Lower leg skin (tissue), 4 donors: ENCODE measurements at places on chromosomes 1 and 21.

GRCh38 chr1:162157469-162157868 lies 88.0 kb downstream of the NOS1AP start:
- no peak for DNase-seq

GRCh38 chr21:44940116-44940631 lies 345 bp downstream of the SLX9 start:
- no peak for DNase-seq

- DNase-seq: no peak
These were observed 652.9 kb downstream of the ADGRL2 start for GRCh38 chr1:82453511-82454185.

DNA sequence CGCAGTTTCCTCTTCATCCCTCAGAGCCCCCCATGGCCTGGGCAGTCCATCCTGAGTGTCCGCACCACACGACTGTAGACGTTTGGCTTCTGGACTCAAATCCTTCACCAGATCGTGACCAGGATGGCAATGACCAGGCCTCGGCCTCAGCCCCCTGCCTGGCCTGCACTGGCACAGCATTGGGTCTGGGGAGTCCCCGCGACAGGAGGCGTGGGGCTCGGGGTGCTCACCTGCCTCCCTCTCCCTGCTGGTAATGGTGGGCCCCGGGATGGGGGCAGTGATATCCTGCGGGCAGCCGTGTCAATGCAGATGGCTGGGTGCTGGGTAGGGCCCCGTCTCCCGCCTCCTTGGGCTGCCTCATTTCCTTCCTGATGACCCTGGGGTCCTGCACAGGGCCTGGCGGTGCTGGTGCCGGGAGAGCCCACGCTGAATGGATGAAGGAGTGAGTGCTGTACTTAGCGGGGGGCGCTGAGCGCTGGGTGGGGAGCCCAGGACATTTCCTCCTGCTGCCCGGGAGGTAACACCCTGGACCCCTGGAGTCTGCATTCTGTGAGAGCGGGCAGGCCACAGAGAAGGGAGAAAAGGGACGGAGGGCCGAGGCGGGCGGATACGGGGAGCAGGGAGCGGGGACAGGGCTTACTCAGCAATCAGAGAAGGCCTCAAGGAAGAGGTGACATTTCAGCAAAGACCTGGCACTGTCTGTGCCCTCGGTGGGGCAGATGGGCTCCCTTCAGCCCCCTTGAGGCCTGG lies 2.1 kb upstream of the TNFRSF14 start:
- no peak for DNase-seq

- DNase-seq: no peak
These were observed 30.5 kb downstream of the SLC9A1 start for GRCh38 chr1:27124405-27124804.

GRCh38 chr1:32400876-32401631 lies 6.8 kb upstream of the BSDC1 start:
- DNase-seq: peak; percentile 96

- no peak for DNase-seq
These were observed 17.8 kb upstream of the OVAAL start for GRCh38 chr1:180540697-180541594.

- DNase-seq: no peak
These were observed 23.4 kb upstream of the PRRX1 start for GRCh38 chr1:170640581-170640980.

DNA sequence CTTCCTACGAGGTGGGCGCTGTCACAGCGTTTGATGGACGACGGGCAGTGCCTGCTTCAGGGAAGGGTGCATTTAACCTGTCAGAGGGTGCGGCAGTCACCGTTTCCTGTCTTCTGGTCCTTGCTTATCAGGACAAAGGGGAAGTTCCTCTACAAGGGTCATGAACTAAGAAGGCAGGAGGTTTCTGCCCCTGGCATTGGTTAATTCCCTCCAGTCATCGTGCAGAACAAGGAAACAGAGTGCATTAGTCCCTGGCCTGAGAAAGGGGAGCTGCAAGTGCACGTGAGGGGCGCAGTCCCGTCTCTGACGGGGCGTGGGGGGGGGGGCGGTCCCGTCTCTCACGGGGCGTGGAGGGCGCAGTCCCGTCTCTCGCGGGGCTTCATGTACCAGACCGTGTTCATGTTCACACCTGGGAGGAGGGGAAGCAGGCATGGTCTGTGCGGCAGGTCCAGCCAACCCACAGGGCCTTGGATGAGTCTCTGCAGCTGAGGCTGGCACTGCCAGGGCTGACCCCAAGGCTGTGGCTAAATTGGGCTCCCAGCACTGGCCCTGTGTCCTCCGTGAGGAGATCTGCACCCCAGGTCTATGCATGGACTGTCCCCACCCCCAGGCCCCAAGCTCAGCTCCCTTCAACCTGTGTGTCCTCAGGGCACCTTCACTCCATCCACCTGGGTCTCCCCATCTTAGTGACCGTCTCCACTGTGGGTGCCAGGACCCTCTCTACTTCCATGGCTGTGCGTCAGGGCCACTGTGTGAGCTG lies 89.2 kb upstream of the COL6A1 start:
- no peak for DNase-seq

DNA sequence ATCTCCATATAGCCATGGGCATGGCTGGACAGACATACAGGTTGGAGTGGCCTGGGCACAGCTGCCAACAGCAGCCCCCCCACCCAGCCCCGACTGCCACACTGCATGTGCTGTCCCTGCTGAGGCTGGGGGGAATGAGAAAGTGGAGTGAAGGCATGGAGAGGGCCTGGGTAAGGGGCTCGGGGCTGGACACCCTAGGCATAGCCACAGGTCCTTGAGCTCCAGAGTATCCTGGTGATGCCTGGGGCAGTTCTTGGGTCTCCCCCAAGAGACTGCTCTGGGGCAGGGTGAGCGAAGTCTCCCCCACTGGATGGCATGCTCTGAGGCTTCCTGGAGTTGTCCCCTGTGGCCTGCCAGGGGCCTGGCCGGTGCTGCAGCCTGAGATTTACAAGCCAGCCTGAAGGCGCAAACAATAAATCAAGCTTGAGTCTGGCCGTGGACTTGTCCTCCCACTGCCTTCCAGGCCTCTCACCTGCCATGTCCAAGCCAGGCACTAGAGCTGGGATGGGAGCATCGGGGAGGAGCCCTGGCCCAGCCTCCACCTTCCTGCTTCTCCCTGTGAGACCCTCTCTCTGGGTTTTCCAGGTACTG lies 53.6 kb downstream of the FOXO6 start:
- no peak for DNase-seq

DNA sequence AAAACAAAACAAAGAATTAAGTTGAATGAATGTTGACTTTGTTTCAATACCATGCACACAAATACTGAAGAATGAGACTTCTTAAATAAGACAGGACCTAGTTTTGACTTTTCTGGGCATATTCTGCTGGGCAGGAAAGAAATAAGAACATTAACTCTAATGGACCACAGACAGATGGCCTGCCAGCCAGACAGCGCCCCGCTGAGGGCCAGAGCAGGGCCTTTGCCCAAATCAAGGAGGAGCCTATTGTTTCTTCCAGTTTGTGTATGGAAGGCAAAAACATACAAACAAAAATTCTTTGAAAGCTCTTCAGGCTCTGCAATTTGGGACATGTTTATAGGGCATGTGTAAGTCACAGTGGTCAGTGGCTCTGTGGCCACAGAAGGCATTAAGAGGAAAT lies 44.4 kb upstream of the KIF26B start:
- no peak for DNase-seq

GRCh38 chr1:200654660-200655059 lies 15.0 kb downstream of the DDX59 start:
- no peak for DNase-seq

DNA sequence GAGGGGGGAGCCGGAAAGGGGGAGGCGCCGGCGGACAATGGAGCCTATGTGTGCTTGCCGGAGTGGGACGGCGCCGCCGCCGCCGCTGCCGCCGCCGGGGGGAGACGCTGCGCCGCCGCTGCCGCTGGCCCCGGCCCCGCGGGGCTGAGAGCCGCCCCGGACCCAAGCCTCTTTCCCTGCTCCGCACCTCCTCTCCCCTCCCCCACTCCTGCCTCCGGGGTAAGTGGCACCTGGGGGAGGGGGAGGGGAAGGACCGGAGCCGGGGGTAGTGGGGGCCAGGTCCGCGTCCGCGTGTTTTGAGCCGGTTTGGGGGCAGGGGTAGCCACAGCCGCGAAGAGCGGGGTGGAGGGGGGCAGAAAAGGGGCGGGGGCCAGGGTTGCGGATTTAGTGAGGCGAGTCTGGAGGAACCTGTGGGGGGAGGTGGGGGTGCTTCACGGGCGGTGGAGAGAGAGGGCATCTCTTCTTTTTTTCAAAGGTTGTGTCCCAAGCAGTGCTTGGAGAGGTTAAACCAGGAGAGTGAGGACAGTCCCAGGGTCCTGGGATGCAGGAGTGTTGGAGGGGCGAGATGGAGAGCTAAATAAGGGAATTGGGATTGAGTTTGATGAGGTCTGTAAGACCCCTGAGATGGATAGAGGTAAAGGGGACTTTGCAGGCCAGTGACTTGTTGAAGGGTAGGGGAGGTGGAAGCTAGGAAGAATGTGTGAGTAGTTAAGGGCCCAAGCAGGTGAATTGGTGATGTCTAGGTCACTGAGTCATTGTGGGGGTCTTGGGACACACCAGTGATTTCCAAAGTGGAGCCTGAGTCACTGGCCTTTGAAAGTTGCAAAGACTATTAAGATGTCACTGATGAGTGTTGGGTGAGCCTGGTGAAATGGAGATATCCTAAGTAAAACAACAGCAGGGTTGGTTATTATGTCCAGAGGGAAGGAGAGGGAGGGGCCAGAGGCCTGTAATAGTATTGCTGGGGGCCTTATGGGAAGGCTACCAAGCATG lies 59.1 kb downstream of the BCL9 start:
- no peak for DNase-seq

GRCh38 chr1:200306944-200307754 lies 102.7 kb downstream of the ZNF281 start:
- DNase-seq: no peak

- DNase-seq: no peak
These were observed 3.6 kb upstream of the COL11A1 start for GRCh38 chr1:103111926-103112325.

DNA sequence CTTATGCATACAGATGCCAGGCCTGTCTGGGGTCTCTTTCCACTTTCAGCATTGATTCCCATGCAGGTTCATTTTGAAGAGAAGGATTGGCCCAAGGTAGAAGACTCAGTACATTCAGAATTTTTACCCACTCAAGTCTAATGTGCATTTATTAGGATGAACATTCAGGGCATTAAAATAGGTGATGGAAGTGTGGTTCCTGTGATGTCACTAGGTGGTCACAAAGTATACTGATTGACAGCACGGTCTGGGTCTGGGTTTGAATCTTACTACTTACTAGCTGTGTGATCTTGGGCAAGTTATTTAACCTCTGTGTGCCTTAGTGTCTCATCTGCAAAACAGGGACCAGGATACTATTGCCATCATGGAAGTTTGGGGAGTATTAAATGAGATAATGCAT lies 711 bp upstream of the ZNF648 start:
- no peak for DNase-seq

DNA sequence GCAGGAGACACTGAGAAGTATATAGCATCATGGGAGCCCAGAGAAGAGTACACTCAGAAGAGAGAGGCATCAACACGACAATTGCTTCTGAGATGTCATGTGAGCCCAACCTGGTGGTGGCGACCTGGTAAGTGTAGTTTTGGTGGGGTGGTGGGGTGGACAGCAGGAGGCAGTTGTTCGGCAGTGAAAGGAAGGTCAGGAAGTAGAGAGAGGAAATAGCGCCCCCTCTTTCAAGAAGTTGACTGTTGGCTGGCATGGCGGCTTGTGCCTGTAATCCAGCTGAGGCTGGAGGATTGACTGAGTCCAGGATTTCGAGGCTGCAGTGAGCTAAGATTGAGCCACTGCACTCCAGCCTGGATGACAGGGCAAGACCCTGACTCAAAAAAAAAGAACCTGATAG lies 12.6 kb downstream of the RSPO1 start:
- DNase-seq: no peak

DNA sequence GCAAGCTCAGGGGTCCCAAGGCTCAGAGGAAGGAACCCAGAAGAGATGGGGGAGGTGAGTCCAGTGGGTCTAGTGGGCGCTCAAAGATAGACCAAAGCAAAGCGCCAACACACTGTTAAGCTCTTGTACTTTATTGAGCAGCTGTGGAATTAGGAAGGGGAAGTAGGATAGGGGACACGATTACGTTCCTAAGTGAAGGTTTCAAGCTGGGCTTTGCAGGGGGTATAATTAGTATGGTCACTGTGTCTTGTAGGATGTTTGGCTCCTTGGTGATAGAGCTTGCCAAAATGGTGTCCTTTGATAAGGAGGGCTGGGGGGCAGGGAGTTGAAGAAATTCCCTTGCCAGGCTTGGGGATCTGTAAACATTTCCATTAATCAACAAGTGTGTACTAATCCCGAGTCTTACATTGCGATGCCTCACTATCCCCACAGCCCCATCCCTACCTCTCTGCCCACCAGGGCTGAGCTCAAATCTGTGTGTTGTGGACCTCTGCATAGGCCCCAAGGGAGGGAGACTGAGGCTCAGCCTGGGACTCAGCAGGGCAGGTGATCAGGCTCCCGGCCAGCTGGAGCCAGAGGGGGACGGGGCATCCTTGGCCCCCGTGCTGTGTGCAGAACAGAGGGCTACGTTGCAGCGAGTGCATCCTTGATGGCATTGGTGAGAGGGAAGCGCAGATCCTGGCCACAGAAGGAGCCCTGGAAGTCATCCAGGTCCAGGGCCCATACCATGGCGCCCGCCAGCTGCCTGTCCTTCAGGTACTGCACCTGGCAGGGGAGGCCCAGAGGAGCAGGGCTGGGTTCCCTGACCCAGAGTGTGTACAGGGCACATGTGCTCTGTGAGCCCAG lies 3.4 kb upstream of the MYBPH start:
- no peak for DNase-seq

DNA sequence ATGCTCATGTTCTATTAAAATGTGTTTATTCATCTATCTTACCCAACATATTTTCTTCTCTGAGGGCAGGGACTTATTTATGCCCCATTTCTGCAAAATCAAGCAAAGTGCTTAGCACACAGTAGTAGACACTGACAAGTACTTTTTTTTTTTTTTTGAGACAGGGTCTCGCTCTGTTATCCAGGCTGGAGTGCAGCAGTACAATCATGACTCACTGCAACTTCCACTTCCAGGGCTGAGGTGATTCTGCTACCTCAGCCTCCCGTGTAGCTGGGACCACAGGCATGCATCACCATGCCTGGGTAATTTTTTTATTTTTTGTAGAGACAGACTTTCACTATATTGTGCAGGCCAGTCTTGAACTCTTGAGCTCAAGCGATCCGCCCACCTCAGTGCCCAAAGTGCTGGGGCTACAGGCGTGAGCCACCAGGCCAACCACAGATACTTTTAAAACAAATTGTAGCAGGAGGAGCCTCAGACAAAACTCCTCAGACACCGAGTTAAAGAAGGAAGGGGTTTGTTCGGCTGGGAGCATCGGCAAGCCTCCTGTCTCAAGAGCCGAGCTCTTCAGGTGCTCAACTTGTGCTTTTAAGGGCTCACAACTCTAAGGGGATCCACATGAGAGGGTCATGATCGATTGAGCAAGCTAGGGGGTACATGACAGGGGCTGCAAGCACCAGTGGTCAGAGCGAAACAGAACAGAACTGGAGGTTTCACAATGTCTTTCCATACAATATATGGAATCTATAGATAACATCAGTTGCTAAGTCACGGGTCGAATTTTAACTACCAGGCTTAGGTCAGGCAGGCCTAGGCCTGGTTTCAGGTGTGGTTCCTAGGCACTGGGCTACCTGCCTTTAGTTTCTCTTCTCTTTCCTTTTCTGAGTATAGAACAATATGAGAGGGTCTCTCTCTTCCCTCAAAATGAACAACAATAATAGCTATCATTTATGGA lies 5.7 kb upstream of the TMEM167B start:
- DNase-seq: peak; percentile 62

GRCh38 chr1:54952950-54953718 lies 27.3 kb upstream of the TMEM61 start:
- no peak for DNase-seq

GRCh38 chr1:100065183-100065968 lies 67.4 kb downstream of the SASS6 start:
- no peak for DNase-seq

- DNase-seq: peak; percentile 69
These were observed 722 bp upstream of the TUT4 start for GRCh38 chr1:52553362-52554266.
